SJCRH30 (cell line): ENCODE measurements at places on chromosomes 5 and 9.

DNA sequence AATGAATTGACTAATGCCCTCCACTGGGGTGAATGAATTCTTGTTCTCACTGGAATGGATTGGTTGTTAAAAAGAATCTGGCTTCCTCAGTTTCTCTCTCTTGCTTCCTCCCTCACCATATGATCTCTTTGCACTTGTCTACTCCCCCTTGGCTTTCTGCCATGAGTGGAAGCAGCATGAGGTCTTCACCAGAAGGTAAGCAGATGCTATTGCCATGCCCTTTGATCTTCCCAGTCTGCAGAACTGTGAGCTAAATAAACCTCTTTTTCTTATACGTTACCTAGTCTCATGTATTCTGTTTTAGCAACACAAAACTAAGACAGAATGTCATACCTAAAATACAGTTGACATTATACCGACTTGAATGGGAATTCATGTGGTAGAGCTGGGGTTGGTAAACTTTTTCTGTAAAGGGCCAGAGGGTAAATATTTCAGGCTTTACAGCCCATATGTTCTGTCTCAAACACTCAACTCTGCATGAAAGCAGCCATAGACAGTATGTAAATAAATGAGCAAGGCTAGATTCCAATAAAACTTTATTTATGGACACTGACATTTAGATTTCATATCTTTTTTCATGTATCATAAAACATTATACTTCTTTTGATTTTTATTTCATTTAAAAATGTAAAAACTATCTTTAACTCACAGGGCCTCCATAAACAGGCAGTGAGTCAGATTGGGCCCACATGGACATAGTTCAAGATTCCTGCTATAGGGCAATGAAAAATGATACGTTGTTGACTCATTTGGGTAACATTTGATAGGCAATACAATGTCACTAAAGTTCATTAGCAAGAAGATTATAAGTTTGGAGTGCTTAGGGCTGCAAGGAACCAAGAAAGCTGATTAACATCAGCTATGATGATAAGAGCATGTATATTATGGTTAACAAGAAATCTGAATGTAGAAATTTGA, 79.4 kb upstream of the TLE4 start:
- DNase-seq, result no peak

GRCh38 chr9:85178474-85178873, 508.9 kb downstream of the NTRK2 start:
- no peak for DNase-seq

- no peak for DNase-seq
Measured at GRCh38 chr9:10108815-10109214, 504.0 kb downstream of the PTPRD start.

GRCh38 chr5:145777445-145778063, 57.6 kb downstream of the PRELID2 start:
- no peak for DNase-seq

DNA sequence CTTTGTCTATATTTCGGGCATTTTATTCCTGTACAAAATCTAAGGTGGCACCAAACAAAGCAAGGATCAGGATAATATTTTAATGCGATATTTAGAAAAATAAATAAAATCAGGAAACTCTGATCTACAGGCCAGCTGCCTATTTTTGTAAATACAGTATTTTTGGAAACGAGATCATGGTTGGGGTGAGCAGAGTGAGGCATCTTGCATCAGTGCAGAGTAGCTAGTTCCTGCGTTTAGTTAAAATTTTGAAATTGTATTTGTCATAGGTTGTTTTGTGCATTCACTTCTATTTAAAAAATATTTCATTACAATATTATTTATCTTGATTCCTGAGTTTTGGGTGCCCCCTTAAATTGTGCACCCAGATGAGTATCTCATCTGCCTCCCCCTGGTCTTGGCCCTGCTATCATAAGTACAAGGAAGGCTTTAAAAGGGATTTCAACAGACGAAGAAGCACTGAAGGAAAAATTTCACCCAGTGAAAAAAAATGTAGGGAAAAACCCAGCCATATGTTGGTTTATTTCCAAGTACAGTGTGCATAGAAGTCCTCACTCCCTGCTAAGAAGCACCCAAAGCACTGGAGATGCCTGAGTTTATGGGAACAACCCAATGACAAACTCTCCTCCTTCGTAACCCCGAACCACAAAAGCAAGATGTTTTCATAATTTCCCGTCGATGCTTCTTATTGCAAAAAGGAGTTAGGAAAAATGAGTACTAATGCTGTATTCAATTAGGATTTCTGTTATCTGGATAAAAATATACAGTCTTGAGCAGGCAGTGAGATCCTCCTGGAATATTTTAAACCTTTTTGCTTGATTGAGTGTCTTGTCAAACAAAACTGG, 304.7 kb upstream of the CLINT1 start:
- no peak for DNase-seq

- DNase-seq, result peak; percentile 84
Measured at GRCh38 chr5:156879665-156880285, 29.7 kb downstream of the PPP1R2B start.

GRCh38 chr5:115535479-115536035, 9.0 kb downstream of the FEM1C start:
- DNase-seq, result no peak

DNA sequence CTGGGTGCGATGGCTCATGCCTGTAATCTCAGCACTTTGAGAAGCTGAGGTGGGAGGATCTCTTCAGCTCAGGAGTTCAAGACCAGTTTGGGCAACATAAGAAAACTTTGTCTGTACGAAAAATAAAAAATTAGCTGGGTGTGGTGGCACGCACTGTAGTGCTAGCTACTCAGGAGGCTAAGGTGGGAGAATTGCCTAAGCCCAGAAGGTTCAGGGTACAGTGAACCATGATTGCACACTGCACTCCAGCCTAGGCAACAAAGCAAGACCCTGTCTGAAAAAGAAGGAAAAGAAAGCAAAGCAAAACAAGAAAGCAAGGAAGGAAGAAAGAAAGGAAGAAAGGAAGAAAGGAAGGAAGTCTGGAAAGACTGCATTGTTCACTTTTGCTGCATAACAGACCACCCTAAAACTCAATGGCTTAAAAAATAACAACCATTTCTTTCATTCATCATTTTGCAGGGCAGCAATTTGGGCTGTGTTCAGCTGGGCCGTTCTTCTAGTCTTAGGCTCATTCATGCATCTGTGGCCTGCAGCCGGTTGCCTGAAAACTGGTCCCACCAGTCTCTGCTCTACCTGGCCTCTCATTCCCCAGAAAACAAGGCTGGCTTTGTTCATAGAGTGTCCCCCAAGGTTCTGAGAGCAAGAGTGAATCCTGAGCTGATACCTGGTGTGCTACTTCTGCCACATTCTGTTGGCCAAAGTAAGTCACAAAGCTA, 82.4 kb upstream of the MIER3 start:
- DNase-seq, result no peak

GRCh38 chr9:10371824-10372223, 241.0 kb downstream of the PTPRD start:
- no peak for DNase-seq

GRCh38 chr5:141965071-141965470, 3.8 kb upstream of the RNF14 start:
- peak; percentile 94 for DNase-seq

DNA sequence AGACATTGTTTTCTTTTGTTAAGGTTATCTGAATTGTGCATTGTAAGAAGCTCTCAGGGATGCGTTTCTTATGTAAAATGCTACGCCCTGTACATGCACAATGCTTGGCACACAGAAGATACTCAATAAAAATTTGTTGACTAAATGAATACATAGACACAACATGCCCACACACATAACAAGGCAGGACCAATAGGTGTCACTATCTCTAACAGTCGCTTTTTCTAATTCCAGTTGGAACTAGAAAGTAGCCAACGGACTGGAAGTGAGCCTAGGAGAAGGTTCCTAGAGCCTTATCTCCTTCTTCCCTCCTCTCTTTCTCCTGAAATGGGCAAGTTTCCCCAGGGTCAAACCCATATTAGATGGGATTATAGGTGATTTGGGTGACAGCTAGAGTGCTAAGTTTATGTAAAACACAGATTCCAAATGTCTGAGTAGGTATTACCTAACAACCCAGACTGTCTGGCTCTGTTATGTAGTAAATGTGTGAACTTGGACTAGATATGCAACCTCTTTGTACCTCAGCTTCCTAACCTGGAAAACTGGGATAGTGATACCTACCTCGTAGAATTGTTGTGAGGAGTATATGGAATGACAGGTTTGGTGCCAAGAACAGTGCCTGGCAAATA, 603.0 kb downstream of the RAB3C start:
- no peak for DNase-seq

GRCh38 chr5:72908664-72909063, 47.2 kb upstream of the FCHO2 start:
- DNase-seq, result no peak
